ENCODE measurements at places on chromosomes 4 and X.

GRCh38 chr4:180641495-180641894 lies 1601.7 kb upstream of the TENM3 start:
- DNase-seq, result no peak

- DNase-seq, result no peak
These were observed 338.3 kb upstream of the GALNT7 start for GRCh38 chr4:172830295-172830764.

DNA sequence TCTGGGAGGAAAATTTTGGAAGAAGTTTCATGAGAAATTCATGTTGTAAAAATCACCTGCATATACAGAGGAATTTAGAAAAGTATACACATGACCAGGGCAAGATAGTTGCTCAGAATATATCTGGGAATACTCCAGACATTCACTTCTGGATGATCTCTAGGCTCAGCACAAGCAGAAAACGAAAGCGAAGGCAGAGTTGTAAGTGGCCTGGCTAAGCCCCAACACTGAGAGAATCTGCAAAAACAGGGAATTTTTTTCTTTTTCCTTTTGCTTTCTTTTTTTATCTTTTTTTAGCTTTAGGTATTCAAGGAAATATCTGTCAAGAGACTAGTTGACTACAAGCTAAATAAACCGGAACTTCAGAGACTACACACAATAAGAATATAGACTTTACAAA lies 207.2 kb downstream of the FGF13 start:
- DNase-seq, result no peak

GRCh38 chr4:71266090-71266794 lies 72.6 kb upstream of the SLC4A4 start:
- no peak for DNase-seq

GRCh38 chrX:74242050-74242449 lies 61.9 kb upstream of the ZCCHC13 start:
- DNase-seq, result no peak

DNA sequence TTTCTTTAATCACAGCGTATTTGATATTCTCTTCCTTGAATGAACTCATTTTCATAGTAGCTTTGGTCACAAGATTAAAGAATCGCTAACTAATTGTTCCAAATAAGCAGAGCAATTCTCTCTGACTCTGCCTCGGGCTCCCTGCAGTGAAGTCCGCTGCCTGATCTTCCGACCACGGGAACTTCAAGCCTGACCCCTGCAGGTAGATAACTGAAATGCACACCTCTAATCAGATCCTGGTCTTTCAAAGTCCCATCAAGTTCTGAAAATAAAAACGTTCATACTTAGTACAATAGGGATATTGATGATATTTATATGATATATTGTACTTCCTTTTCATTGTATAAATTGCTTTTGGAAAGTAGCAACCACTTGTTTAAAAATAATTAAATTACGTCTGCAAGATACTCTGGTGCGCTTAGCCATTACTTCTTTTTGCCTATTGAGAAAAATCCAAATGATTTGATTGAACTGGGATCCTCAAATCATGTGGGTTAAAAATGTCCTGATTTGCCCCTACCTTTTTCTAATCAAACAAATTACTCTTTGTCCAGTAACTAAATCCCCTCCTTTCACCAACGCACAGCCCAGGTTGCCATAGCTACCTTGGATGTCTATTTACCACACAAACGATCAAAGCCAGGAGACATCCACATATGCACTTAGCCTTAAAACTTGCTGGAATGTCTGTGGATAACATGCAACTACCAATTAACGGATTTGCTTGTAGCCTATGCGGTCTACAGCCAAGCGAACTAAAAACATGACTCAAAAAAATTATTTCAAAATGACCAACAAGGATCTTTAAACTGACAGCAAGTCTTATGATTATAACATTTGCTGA lies 4.2 kb downstream of the MID1 start:
- DNase-seq, result no peak

DNA sequence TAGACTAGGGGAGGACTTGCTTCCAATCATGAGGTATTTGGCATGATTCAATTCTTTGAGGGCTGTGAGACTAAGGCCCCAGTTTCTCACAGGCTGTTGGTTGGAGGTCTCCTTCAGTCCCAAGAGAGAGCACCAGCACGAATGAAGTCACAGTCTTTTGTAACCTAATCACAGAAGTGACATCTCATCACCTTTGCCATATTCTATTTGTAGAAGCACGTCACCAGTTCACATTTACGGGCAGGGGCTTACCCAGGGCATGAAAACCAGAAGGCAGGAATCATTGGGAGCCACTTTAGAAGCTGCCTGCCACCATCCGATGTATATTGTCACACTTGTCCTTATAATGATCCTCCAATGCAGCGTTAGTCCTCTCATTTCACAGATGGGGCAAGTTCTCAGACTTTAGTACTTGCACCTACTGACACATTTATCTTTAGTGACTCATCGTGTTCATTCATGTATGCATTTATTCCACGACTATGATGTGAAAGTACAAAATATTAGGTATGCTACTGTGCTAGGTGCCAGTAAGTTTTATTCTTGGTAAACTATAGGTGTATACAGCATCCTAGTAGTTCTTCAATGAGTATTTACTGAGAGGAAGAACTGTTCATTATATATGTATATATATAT lies 163.8 kb upstream of the PGRMC2 start:
- no peak for DNase-seq

GRCh38 chrX:136262243-136262642 lies 11.0 kb upstream of the MAP7D3 start:
- no peak for DNase-seq

DNA sequence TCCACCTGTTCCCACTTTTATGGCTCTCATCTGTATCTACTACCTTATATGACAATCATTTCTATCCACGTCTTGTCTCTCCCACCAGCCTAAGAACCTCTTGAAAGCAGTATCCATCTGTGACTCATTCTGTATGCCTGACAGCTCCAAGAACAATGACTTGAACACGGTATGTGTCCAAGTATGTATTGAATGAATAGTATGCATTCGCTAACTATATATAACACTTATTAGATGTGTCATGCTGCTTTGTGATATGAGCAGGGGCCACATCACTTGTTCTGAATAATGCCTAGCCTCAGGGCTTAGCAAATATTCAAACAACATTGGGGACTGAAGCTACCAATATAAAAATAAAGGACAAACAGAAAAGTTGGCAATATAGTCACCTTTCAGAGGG lies 4.9 kb downstream of the OPHN1 start:
- DNase-seq, result no peak

DNA sequence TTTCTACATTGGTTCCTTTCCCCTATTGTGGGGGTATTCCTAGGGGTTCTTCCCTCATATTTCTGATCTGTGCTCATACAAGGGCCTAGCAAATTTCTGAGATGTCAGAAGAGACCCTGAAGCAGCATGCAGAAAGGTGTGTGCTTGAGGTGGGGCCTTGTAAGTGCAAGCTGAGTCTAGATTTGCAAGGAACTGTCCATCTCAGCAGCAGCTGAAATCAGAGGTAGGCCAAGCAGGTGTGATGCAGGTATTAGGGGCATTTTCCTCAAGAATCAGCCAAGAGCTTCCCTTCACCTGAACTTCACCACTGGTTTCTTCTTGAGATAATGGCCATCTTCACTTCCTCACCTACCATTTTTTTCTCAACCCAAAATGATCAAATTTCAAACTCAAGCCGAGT lies 45.1 kb downstream of the ASB9 start:
- no peak for DNase-seq
